EH (cell line): ENCODE measurements at places on chromosomes 3 and 15.

DNA sequence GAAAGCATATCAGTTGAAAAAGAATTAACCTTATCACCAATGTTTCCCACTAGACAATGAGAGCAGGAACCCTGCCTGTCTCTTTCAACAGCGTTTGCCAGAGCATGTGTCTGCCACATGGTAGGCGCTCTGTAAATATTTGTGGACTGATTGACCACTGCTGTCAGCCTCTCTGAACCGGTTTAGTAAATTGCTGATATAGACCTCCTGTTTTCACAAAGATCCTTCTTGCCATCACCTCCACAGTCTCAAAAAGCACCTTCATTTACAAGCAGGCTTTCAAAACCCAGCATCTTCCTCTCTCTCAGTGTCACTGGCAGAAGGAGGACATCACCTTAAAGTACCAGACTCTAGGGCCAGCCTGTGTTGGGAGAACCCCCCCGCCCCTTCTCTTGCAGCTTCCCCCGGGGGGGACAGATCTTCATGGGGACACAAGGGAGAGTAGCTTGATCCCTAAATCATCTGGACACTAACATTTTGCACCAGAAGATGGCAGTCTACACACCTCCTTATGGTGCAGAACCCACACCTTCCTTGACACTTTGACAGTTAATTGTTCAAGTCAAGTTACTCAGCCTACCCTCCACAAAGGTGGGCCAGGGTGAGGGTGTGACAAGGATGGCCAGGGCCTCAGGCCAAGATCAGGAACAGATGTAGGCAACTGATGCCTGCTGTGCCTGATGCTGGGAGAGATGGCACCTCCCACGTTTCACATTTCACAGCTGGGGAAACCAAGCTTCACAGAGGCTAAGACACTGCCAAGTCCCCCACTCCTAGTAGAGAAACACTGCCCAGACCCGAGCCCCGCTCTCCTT, 37.8 kb upstream of the USP3 start:
- DNase-seq = peak; percentile 63

DNA sequence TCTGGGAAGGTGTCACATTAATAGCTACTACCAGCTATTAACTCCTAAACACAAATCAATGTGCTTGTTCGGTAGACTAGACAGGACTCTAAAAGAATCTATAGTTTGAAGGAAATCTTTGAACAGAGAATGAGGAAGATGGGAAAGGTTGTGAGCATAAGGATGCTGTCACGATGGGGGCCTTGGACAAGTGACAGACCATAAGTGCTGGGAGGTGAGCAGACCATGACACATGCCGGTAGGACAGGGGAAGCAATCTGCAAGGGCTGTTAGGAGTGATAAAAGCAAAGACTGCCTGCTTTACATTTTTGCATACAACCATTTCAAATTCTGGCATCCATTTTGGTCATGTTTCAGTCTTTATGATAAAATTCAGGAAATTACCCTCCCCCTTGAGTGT, 645.8 kb downstream of the ROBO2 start:
- DNase-seq = no peak

- DNase-seq = no peak
These were observed 20.5 kb downstream of the GPR171 start for GRCh38 chr3:151182349-151183079.

GRCh38 chr3:71984843-71985613, 200.1 kb upstream of the PROK2 start:
- no peak for DNase-seq

DNA sequence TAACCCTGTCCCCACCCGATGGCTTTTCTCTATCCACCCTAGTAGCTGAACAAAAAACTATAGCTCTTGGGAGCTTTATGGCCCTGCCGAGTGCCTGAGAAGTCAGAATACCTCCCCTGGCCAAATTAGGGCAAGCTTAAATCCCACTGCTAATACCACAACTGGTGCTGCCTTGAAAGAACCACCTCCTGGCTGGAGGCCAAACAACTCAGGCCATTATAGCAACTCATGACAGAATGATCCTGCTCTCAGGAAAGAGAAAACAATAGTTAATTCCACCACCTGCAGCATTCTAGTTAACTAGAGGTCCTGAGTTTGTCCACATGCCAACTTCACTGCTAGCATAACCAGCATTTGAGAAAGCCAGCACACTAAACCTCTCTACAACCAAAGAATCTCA, 123.2 kb downstream of the RTP4 start:
- DNase-seq = no peak

GRCh38 chr15:43253431-43254403, 13.0 kb downstream of the TGM5 start:
- DNase-seq = peak; percentile 30

GRCh38 chr3:71010726-71011455, 572.6 kb downstream of the FOXP1 start:
- no peak for DNase-seq

DNA sequence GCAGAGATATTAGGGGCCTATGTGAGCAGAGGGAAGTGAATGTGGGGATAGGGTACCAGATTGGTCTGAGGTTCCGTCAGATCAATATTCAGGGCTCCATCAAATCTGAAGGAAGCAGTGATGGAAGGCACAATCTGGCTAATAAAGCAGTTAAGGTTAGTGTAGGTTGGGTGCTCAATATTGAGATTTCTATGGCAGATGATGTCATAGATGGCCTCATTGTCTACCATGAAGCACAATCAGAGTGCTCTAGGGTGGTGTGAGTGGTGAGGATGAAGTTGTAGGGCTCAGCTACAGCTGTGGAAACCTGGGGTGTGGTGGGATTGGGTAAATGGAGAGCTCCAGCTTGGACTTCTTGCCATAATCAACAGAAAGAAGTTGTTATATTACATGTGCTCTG, 58.2 kb downstream of the NR2F2 start:
- DNase-seq = no peak

GRCh38 chr15:77118882-77119321, 48.0 kb upstream of the TSPAN3 start:
- peak; percentile 82 for DNase-seq

- DNase-seq = no peak
These were observed 45.9 kb downstream of the CMSS1 start for GRCh38 chr3:99863588-99863987.

DNA sequence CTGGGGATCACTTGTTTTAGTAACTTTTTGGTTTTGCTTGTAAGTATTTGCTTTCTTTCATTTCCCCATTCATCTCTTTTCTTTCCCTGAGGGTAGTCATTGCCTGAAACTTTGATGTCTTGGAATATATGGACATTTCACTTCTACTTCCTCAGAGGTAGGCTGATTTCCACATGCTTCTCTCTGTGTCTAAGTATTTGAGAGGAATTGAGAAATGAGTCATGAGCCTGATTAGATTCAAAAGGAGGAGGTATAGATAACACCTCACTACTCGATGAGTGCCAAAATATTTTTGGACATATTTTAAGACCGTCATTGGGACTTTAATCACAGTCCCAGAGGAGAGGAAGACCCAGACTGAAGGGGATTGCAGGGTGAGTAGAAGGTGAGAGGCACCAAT, 480.1 kb upstream of the SGO1 start:
- no peak for DNase-seq

- no peak for DNase-seq
These were observed 256.7 kb upstream of the KCNH8 start for GRCh38 chr3:18891641-18892040.

DNA sequence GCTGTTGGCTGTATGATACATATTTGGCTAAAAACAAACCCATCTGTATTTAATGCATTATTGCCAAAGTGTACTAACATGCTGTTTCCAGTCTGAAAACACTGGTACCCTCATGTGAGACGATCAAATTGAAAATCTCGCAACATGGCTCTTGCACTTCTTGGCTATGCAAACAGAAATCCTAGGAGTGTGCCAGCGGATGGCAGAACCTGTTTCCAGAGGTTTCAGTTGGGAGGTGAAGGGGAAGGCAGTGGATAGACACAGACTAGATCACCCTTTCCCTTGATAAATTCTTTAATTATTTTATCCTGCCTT, 350.3 kb downstream of the TUSC7 start:
- no peak for DNase-seq

DNA sequence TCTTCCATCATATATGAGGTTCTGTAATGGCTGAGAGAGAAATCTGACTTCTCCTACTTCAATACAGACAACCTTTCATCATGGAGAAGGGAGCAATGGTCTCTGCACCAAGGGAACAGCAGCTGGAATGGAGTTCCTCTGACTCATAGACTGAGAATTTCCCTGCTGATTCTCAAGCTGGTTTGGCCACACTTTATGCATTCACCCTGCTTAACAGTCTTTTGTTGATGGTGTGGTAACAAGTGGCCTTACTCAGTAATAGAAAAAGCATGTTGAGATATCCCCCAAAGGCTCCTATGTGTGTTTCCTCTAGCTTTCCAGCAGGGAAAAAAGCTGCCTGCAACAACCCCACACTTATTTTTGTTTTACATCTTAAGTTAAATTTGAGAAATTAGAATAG, 138.1 kb downstream of the GREM1 start:
- DNase-seq = peak; percentile 99

DNA sequence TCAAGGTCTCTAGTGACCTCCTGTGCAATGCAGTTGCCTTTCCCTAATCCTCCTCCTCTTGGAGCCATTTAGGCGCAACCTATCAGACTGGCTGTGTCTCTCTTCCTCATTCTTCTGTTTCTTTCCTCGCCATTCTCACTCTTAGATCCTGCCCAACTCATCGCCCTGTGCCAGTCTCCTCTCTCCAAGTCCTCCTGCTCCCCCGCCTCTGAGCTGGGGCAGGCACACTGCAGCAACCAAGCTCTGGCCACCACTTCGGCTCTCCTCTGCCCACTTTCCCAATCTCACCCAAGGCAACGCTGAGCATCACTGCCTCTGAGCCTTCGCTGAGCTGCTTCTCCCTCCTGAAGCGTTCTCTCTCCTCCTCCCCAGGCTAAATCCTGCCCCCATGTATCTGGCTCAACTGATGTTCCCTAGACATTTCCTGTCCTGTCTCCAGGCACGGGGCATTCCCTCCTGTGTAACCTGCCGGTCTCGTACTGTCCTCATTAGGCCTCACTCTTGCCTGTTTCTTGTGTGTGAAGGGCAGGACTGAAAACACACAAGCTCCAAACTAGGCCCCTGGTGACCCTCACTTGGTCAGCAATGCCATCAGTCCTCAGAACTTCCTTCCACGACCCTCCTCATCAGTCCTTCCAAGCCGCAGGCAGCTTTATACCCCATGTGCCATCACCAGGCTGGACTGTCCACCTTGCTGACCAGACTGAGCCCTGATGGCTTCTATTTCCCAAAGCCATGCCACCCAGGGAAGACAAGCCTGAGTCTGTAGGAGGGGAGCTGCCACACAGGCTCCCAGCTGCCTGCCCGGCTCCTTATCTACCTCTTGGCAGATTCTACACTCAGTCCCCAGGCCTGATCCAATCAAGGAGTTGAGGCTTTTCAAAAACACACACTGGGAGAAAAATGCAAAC, 85.6 kb downstream of the SEC22A start:
- no peak for DNase-seq

DNA sequence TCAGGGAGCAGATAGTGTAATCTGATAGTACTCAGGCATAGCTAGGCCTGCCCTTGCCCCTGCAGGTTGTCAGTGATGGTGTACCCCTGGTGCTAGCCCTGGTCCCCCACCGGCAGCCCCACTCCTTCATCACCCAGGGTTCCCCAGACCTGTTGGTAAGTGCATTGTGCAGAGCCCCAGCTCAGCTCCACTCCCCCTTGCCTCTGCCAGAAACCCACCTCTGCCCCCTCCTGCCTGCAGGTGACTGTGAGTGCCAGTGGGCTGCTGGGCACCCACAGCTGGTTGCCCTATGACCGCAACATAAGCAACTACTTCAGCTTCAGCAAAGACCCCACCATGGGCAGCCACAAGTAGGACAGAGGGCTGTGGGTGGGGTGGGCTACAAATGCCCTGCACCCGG, 27.5 kb downstream of the NBEAL2 start:
- DNase-seq = no peak

DNA sequence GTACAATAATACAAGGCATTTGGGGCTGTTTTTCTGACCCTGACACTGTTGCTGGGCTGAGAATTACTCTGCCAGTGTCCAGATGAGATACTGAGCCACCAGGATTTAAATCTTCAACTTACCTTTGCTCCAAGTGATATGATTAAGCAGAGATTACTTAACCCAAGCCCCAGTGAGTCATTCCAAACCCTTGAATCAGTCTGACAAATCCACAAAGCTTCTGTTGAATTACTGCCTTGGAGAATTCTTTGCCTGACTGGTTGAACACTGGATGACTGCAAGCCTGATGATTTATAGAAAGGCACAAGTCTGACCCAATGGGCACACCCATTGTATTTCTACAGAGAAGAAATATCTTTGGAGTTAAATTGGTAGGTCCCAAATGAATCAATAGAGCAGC, 88.2 kb upstream of the TSC22D2 start:
- peak; percentile 95 for DNase-seq

GRCh38 chr3:42090973-42091731, at the start of gene TRAK1:
TRAK1 (plus strand) TSS chr3:42091357; CDS start chr3:42091470, 113 bp downstream.
- DNase-seq = peak; percentile 64

GRCh38 chr3:59731943-59732342, 682.1 kb upstream of the CFAP20DC start:
- DNase-seq = no peak

DNA sequence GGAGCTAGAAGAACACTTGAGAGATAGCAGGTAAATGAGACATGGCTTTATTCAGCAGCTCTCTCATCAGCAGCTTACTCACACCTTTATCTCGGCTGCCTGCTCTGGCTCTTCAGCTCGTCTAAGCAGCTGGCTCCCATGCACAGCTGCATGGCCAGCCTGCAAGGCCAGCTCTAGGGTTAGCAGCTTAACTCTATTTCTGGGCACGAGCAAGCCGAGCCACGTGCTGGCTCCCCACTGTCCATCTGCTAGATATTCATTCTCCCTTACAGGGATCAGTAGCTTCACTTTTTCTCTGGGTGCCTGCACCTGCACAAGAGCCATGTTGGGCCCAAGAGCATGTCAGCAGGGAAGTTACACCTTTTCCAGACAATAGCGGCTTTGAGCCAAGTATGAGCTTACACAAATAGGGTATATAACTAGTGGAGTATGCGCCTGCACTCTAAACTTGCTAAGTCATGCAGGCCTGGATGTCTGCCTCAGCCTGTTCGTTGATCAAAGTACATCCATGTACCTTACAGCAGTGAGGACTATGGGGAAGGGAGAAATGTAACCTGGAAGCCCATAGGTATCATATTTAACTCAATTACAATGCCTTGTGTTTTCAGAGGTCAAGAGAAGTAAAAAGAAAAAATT, 174.9 kb upstream of the SNTN start:
- DNase-seq = no peak
